NCI-H345 (cell line): ENCODE measurements at places on chromosomes 16 and 17.

DNA sequence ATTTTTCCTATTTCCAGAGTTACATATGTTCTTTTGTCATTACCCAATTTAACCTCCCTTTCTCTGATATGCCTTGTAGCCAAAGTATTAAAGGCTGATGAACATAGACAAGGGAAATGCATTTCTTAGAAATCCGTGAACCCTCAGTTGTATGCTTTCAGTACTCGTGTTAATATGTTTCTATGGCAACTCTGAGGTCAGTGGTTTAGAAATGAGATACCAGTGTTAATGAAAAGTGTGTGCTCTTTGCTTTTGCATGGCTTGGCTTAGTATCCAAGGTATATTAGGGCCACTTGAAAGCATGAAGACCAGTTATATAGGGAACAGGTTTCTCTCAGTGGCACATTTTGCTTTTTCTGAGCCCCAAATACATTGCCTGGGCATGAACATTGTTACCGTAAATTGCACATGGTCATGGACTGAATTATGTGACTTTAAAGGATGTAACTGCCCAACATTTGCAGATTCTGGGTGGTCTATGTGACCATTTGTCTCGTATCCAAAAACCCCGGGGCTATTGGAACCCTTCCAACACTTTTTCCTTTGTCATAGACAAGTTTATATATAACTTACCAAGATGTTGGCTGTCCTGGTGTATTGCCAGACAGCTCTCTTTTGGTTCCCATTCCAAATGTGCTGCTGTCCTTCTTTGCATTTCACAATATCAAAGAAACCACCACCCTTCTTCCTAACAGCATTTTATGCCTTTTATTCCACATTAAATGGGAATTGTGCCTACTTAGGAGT, 17.5 kb downstream of the ABHD15 start:
- DNase-seq = peak; percentile 6

- no peak for DNase-seq
These were observed 75.2 kb downstream of the KATNIP start for GRCh38 chr16:27625050-27625697.

- no peak for DNase-seq
These were observed 34.6 kb downstream of the SLC38A8 start for GRCh38 chr16:84007965-84008364.

GRCh38 chr16:48602356-48603014, 7.5 kb downstream of the N4BP1 start:
- DNase-seq = no peak

DNA sequence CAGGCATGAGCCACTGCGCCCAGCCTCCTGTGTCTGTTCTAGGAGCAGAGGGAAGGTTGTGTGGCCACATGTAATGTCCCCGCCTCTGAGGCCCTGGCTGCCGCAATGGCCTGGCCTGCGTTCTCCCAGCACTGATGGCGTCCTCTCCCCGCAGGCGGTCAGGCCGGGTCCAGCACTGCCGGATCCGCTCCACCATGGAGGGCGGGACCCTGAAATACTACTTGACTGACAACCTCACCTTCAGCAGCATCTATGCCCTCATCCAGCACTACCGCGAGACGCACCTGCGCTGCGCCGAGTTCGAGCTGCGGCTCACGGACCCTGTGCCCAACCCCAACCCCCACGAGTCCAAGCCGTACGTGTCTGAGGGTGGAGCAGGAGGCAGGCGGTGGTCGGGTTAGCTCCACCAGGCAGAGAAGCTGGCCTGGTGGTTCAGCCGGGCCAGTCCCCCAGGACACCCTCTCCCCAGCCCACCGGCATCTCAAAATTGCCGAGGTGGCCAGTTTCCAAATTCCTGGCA, 100.8 kb downstream of the SDR42E1 start:
- DNase-seq = no peak

GRCh38 chr17:15261258-15261801, 3.8 kb downstream of the PMP22 start:
- DNase-seq = no peak

DNA sequence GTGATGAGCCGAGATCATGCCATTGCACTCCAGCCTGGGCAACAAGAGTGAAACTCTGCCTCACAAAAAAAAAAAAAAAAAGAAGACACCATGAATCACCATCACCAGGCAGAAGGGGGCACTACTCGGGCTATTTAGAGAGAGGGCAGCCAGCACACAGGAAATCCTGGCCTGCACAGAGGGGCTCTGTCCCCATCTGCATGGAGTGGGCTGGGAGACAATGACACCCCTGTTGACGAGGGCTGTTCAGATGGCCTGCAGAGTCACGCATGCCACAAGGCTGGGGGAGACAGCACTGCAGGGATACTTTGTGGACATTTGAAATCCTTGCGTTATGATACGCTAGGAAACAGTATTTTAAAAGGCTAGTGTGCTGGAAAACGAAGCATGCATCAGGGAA, 48.3 kb downstream of the CUEDC1 start:
- no peak for DNase-seq

GRCh38 chr17:40506786-40507185, 5.4 kb upstream of the TNS4 start:
- no peak for DNase-seq

DNA sequence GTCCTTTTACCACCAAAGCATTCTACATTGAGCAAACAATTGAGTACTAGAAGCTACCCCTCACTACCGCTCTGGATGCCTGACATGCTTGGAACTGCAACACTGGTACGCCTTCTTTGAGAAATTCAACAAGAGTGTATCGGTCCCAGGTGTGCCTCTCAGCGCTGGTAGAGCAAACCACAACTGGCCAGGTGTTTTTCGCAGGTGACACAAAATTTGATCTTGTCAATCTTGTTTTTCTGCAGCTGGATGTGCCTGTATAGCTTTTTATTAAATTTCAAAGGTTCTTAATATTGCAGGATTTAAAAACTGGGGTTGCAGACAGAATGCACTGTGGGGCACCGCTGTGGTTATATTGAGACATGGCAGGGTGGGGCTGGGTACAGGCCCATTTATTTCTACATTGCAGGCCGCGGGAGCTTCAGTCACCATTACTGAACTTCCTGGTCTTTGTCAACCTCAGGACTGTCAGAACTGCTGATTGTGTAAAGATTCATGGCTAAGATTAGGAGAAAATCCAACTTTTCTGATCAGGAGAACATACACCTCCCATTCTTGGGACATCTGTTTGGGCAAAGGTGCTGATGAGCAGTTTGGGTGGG, 4.5 kb upstream of the SNX20 start:
- no peak for DNase-seq

GRCh38 chr17:66779237-66779606, 55.7 kb upstream of the CACNG5 start:
- no peak for DNase-seq

GRCh38 chr17:28145348-28145747, 102.9 kb downstream of the NLK start:
- DNase-seq = no peak

DNA sequence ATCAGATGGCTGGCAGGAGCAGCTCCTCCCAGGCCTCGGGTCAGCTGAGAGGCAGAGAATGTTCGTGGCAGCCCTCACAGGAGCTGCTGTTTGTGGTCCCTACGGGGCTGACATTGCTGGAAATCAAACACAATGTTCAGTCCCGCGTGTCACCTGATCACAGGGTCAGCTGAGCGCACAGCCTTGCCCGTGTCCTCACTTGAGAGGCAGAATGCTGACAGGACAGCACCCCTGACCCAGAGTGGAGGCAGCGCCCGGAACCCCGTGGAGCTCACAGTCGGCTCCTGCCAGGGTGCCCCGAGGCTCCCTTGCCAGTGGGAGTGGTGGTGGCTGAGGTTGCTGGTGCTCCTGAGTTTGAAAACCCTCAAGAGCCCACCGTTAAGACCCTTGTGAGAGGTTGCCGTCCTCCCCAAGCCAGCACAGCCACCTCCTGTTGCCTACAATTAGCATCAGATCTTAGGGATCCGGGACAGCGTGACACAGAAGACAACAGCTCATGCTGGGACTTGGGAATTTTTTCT, 3.6 kb upstream of the CHMP6 start:
- DNase-seq = peak; percentile 18

GRCh38 chr17:51200846-51201245, 34.6 kb downstream of the NME2 start:
- no peak for DNase-seq

GRCh38 chr17:8831234-8831849, 32.2 kb upstream of the MFSD6L start:
- no peak for DNase-seq

DNA sequence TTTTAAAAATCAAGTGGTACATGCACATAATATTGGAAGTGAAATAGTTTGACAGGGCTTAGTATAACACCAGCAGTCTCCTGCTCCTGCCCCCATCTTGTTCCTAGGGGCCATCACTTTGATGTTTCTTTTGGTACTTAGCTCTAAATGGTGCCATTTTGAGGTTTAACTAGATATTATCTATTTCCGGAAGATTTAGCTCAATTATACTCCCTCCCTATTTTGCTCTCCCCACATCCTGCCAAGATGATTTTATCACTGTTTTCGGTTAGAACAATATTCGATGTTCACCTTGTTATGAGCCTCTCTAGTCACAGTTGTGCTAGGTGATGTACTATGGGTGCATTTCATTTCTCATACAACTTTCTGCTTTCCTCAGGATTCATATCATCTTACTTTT, 20.0 kb upstream of the SLC35G3 start:
- no peak for DNase-seq

- DNase-seq = peak; percentile 98
These were observed 410 bp upstream of the HOXB5 start for GRCh38 chr17:48593840-48594537.

DNA sequence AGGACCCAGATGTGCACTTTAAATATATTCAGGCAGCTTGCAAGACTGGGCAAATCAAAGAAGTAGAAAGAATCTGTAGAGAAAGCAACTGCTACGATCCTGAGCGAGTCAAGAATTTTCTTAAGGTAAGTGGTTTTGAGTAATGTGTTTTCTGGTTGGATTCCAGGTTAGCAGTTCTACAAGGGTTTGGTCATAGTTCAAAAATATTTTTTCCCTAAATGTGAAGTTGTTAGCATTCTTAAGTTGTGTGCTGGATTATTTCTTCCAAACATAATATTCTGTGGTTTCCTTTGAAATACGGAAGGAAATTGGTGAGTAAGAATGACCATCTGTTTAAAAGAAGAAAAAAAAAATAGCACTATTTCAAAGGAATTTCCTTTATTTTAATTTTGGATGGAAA, 38.4 kb downstream of the PTRH2 start:
- no peak for DNase-seq

- DNase-seq = no peak
These were observed 6.0 kb upstream of the RSKR start for GRCh38 chr17:28620010-28620409.

DNA sequence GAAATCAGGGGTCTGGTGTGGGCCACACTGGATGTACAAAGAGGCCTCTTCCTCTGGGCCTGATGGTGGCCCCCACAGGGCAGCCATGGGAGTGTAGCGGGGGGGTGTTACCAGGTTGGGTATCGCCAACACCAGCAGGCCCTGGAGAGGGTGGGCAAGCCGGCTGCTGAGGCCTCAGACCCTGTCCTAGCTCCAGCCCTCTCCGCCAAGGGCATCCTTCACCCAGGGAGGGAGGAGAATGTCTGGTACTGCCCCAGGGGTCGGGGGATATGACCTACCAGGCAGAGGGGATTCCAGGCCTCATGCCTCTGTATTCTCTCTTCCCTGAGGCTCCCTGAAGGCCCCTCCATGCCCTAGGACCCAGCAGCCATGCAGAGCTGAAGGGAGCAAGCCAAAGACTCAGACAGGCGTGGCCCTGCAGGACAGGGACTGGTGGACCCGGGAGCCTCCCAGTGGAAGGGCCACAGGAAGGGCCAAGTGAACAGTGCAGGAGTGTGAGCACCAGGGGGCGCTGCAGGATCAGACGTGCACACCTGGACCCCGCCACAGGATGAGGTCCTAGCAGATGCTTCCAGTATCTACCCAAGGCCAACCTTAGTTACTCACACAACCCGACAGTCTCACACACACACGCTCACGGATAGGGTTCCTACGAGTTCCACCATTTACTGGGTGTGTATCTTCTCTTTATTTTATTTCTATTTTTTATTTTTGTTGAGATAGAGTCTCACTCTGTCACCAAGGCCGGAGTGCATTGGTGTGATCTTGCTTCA, 10.9 kb upstream of the CES4A start:
- peak; percentile 76 for DNase-seq

DNA sequence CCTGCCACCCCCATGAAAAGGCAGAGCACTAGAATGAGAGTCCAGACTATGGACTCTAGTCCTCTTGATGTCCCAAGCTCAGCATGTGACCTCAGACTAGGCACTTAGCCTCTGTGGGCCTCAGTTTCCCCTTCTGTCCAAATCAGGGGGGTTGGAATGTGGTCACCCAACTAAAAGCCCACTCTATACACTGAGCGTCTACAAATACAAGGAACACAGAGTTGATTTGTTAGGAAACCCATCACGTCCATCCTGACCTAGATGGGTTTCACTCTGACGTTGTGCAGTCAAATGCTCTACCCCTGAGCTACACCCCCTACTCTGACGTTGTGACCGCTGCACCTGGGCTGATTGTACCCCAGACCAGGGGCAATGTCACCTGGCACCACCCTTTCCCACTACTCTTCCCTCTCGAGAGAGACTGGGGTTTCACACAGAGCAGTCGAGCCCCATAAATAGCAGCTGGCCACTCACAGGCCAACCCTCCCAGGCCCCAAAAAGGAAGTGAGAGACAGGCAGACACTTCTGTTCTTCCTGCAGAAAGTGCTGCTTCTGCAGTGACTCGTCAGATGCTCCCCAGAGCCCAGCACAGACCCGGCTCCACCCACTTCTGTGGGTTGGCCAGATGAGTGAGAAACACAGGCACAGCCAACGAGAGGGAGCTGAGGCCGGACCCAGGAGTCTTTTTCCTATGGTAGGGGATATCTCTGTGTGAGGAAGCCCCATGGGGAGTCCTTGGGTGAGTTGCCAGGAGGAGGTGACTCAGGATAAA, 16.1 kb upstream of the TNFRSF13B start:
- DNase-seq = no peak

DNA sequence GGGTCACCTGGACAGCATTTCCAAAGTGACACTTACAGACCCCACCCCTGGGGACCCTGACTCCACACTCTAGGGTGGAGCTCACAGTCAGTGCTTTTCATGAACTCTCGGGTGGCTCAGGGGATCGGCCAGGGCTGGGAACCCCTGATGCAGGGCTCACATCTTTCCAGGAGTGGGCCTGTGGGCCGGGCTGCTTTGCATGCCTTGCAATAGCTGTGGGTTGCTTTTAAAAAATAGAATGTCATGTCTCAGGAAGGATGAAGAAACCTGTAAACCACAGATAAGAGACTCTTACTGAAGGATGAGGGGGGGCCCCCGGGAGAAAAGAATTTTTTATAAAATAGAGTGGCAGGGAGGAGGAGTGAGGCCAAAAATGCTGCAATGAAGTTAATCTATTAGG, 40.2 kb downstream of the RBFOX3 start:
- DNase-seq = no peak

GRCh38 chr17:2691965-2692780, 19.4 kb downstream of the CLUH start:
- DNase-seq = no peak

DNA sequence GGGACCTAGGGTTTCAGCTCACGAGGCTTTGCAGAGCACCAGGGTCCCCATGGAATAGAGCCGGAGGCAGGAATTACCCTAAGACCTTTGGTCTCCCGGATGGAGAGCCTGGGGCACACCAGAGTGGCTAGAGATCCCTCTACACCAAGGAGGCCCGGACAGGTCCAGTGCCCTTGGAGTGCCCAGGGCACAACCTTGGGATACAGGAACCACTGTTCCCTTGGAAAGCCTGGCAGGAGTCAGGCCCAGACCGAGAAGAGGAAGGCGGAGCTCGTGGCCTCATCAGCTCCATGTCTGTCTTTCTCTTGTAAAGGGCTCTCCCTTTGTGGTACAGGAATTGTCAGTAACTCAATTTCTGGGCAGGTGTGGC, 3.8 kb upstream of the DBNDD1 start:
- DNase-seq = no peak
